Right ventricle myocardium inferior (tissue), 1 donor: ENCODE measurements at places on chromosomes 5 and 9. TPM values are rescaled to one million over a fixed set of nuclear protein-coding genes. Genes with fewer than 3 reads are reported as not detected.

DMRT3 gene
- not detected for total RNA-seq

OTULINL gene
- 6.0 TPM for total RNA-seq

COL23A1 gene
- total RNA-seq = 22.5 TPM

C9orf152 gene
- total RNA-seq = not detected

SHISAL2B gene
- not detected for total RNA-seq

SWI5 gene
- total RNA-seq = 14.9 TPM

PCSK1 gene
- 0.05 TPM for total RNA-seq

RANBP17 gene
- 2.7 TPM for total RNA-seq

GARIN3 gene
- total RNA-seq = not detected

SH3GLB2 gene
- 32.4 TPM for total RNA-seq

GRCh38 chr9:117656002-117656401 is 48.2 kb upstream of the TLR4 start:
- no peak for DNase-seq

GRCh38 chr5:98454407-98454806 is 319.1 kb upstream of the RGMB start:
- DNase-seq = no peak

DNA sequence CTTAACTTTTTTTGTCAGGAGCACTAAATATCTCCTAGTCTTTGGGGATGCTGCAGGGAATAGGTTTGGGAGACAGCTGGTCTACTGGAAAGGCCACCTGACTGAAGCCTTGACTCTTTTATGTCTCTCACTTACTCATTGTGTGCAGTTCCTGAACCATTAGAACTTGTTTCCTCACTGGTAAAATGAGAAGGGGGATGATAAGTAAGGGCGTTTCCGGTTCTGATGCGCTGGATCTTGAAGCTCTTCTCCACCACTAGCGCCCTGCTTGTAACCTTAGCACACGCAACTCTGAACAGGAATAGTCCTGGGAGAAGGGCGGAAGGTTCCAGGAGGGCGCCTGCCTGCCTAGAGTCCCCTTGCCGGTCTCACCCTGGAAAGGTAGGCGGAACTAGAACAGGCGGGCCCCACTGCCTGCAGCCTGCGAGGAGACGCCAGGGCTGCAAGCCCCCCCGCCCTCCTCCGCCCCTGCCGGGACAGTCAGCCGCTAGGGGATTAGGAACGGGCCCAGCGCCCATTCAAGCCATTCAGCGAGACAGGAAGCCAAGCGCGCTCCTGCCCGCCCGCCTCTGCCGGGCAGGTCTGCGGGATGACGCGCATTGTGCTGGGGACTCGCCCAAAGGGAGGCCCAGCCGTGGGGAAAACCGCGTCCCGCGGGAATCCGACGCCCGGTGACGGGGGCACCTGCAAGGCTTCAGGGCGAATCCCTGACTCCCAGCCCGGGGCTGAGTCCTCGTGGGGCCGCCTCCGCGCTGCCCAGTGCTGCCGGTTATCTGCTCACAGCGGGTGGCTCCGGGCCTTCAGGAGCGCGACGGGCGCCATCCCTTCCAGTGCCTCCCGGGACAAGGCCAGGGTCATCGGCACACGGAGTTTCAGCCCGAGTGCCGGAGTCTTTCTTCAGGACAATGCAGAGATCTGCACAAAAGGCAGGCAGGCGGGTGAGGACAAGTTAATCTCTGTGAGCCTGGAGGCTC is 44.0 kb upstream of the XPA start:
- DNase-seq = peak; percentile 76

DNA sequence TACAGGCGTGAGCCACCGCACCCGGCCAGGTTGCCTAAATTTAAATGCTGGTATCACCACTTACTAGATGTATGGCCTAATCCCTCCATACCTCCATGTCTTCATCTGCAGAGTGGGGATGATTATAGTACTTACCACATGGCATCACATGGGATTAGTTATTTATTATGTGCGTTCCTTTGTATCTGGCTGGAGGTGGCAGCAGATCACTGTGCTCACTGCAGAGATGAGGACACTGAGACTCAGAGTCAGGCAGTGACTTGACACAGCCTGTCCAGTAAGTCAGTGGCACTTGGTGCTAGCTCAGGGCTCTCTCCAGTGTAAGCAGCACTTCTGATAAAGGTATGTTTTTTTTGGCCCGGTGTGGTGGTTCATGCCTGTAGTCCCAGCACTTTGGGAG is 38.4 kb upstream of the HAND1 start:
- DNase-seq = no peak

- no peak for DNase-seq
Observed at GRCh38 chr5:109256486-109256885, 153.3 kb downstream of the PJA2 start.

- no peak for DNase-seq
Observed at GRCh38 chr9:30198463-30199309, 2185.8 kb upstream of the ACO1 start.

DNA sequence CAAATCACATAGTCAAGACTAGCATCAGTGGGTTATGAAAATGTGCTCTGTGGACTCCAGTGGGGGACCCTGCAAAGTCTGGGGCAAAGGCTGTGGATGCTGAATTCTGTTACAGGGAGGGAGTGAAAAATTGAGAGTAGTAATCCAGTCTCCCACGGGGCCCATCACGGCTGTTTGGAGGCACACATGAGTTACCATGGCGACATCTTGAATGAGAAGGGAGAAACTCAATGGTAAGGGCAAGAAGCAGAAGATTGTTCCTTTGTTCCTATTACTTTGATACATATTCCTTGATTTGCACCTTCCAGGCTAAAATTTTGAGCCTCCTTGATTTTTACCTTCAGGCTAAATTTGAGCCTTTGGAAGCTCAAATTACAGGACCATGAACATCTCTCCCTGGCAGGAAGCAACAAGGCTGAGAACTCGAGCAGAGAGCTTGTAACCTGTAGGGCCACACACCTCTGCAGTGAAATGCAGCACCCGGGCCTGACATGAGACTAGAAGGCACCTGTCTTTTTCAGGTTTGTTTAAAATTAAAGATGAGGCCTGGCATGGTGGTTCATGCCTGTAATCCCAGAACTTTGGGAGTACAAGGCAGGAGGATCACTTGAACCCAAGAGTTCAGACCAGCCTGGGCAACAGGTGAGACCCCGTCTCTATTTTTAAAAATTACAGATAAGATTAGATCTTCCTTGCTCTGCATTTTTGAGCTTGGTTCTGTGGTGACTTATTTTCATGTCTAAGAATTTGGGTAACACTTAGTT is 31.0 kb upstream of the ZFR start:
- DNase-seq = no peak

DNA sequence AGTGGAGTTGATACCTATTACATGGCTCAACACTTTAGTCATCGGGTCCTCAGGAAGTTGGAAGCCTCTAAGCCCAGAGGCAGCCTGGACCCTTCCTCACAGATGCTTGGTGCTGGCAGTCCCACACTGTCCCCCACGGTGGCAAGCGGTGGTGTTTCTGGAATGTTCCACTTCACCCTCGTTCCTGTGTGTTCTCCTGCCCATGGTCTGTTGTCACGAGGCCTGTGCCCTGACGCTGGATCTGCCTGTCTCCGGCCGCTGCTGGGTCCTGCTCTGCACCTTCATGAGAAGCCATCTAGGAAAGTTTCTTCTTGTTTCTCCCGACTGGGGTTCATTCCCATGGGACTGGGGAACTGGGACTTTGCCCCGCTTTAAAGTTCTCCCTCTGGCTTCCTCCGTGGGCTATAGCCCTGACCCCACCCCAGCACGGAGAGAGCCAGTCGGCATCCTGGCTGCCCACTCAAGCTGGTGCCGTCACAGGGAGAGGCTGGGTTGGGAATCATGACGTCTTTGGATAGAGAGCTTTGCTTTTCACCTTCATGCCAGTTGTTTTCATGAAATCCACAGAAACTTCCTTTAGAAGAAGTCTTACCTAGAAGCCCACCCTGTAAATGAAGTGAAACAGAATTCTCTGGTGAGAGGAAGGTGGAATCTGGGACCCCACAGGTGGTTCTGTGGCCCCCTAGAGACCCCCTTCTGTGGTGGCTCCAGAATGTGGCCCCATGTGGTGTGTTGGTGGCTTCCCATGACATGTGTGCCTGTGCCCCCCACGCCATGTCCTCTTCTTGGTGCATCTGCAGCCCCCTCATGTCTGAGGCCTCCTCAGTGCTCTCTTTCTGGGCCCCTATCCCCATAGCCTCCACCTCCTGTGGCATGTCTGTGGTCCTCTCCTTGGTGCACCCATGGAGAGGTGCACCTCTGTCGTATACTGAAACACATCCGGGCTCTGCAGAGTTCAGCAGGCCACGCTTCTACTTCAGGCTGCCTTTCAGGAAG is 43.8 kb downstream of the TRIP13 start:
- no peak for DNase-seq

GRCh38 chr9:109253637-109254284 is 67.1 kb downstream of the EPB41L4B start:
- no peak for DNase-seq

- peak; percentile 75 for DNase-seq
Observed at GRCh38 chr5:170623576-170624181, 119.9 kb downstream of the KCNIP1 start.

DNA sequence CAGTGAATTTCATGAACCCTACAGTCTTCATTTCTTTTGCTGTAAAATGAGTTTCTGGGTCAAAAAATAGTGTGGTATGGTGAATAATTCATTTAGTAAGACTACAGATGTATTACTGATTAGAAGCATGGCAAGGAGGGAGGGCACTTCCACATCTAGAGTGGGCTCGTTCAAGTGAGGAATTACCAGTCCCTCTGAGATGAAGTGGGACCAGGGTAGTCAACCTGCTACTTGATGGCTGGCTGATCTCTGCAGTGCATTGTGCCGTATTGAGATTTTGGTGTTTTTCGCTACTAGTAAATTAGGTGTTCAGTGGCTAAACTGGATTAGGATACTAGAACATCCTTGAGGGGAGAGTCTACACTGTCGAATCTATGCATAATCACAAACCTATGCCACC is 10.8 kb downstream of the CDC37L1 start:
- no peak for DNase-seq

GRCh38 chr5:170508660-170509347 is 5.0 kb downstream of the KCNIP1 start:
- DNase-seq = no peak

- DNase-seq = no peak
Observed at GRCh38 chr5:133487093-133487492, 125.2 kb downstream of the FSTL4 start.

DNA sequence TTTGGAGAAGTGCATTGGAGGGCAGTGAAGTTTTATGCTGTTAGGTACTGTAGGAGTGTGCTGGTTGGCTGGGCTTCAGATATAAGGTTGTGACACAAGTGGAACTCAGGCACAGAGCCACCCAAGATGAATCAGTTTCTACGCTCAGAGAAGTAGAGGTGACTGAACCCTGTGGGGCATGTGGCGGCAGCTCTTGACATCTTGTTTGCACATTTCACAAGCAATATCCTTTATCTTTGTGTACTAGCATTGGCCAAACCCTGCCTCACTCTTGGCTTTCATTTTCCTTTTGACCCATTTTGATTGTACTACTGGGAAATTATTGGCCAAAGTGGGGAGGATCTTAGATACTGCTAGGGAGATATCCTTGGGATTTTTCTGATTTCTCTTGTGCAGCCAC is 110.0 kb downstream of the PSAT1 start:
- no peak for DNase-seq

GRCh38 chr5:65819215-65819904 is 97.4 kb downstream of the NLN start:
- DNase-seq = no peak

DNA sequence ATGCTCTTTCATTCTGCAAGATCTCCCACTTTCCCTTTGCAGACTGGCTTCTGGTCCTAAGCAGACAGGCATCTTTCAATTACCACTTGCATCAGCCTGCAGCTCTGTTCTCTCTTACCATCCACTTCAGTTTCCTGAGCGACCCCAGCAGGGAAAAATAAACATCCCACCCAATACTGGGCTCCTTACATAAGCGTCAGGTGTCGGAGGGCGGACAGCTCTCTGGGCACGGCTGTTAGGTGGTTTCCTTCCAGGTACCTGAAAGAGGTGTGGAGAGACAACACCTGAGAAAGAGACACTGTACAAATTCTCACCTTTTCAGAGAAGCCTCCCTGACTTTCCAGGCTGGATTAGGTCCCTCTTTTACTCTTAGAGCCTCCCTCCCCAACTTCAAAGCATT is 145.1 kb upstream of the PANK3 start:
- no peak for DNase-seq

- DNase-seq = no peak
Observed at GRCh38 chr5:167406513-167406912, 884.9 kb upstream of the WWC1 start.
